ENCODE measurements at places on chromosomes 6 and 20.

DNA sequence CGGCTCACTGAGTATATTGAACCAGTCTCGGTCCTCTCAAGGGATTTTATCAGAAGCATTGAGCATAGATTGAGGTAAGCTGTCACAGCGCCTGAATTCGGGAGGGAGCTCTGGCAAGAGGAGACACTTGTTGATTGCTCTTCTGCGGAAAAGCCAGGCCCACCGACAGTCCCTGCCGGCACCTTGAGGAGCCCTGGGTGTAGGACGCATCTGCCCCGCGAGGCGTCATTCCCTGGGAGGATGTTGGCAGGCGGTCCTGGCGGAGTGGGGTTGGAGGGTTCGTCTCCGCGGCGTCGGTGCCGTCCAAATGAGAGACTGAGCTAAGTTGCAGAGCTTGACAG, 843 bp downstream of the FBXO9 start:
- peak; percentile 22 for DNase-seq

DNA sequence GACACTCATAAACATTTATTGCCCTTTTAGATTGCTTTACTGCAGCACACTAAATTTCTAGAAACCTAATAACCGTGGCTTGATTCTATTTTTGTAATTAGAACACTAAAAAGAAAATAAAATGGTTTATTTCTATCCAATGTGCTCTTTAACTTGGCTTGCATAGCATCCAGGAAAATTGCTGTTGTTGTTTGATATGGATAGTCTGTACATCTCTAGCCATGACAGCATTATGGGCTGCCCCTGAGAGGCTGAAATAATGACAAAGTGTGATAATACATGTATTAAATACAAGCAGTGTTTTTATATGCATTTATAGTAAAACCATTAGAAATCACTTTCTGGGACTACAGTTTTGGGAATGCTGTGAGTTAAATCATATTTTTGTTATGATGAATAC, 472.5 kb downstream of the EPM2A start:
- no peak for DNase-seq

- no peak for DNase-seq
Measured at GRCh38 chr20:16243470-16243869, 329.8 kb downstream of the KIF16B start.

GRCh38 chr6:133393891-133394290, 152.7 kb downstream of the EYA4 start:
- no peak for DNase-seq

GRCh38 chr20:956330-956951, 40.3 kb upstream of the ANGPT4 start:
- peak; percentile 61 for DNase-seq

GRCh38 chr6:37535759-37536490, 36.2 kb upstream of the CCDC167 start:
- peak; percentile 16 for DNase-seq

GRCh38 chr6:158786645-158787304, 32.4 kb downstream of the EZR start:
- DNase-seq: no peak

DNA sequence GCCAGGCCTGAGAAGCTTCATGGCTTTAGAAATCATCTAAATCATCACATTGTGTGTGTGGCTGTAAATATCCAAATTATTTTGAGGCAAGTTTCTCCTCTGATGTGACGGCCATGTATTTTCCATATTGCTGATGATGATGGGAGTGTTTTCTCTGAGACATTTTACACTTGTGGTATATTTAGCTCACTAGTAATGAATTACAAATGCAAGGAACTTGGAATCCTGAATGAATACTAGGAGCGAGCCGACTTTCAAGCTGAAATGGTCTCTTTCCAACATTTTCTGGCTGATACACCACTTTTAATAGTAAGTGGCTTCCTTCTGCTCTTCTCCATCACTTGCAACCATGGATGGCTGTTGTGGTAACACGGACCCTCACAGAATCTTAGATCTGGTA, 41.3 kb downstream of the UTRN start:
- DNase-seq: no peak

- DNase-seq: no peak
Measured at GRCh38 chr6:129920103-129920798, 59.1 kb upstream of the TMEM244 start.

DNA sequence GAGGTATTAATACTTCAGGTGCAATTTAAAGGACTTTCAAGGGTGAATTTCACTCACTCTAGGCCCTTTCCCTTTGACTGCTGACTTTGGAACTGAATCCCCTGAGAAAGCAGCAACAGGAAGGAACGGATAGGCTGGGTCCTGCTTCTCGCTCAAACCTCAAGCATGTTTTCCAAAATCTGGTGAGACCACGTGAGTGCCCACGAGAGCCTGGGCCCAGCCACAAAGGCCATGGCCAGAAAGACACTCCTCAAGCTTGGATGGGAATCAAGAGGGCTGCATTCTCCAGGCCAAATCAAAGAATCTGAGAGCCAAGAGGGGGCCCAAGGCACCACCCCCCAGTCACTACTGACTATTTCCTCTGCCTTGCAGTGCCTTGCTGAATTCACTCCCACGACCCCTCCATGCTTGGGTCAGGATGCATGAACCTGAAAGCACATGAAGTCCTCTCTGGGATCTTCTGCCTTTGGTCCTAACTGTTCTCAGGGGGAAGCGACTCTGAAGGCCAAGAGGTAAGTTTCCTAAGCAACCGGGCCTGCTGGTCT, 146.1 kb downstream of the NFATC2 start:
- no peak for DNase-seq

- DNase-seq: no peak
Measured at GRCh38 chr6:108107102-108107501, 32.6 kb upstream of the OSTM1 start.

DNA sequence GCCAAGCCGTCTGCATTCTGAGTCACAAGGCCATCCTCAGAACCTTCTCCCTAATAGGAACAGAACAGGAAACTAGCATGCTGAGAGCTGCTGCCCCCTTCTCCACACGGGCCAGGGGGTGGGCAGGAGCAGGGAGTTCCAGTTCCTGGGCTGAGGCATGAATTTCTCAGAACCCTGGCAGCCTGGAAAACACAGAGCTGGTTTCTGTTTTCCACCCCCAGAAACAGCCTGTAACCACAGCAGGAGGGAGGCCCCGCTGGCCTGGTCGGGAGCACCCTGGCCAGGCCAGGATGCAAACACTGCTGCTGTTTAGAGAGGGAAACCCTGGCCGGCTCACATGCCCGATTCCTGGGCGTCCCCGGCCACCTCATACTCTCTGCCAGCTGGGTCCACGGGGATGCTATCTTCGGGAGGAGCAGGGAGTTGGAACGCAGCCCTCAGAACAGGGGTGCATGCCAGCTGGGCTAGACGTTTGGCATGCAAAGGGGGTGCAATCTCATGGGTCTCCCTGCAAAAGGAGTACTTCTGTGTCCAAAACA, 130.1 kb downstream of the NFATC2 start:
- DNase-seq: no peak

DNA sequence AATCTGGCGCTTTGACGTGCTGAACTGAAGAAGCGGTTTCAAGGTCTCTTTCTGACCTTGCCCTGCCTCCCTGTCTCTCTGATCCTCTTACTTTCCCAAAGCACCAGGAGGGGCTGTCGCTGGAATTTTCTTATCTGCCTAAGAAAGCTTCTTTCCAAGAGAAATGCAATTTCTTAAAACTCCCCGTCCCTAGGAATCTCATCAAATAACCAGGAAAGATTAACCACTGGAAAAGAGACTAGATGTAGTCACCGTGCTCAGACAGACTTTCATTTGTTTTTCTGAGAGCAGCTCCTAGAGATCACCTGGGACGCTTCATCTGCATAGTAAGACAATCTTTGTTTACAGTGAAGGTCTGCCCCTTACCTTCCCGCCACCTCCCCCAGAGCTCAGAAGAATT, 38.6 kb downstream of the PDYN start:
- DNase-seq: no peak

DNA sequence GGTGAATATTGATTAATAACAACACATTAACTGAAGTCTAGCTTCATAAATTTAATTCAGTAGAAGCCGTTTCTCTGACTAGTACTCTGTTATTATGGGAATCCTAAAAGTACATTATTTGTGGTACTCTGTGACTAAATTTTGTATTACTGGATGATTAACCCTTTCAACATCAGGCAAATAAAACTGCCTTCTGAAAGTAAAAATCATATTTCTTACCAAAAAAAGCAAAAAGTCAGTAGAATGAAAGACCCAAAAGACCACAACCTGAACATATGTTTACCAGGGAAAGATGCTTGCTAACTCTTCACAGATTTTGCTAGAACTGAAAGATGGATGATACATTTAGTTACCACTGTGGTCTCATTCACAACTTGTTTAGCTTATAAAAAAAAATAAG, 73.2 kb downstream of the AHI1 start:
- no peak for DNase-seq

GRCh38 chr6:39388606-39389483, 66.3 kb upstream of the KCNK16 start:
- DNase-seq: no peak

- DNase-seq: no peak
Measured at GRCh38 chr6:25038999-25039398, 103.2 kb upstream of the RIPOR2 start.

DNA sequence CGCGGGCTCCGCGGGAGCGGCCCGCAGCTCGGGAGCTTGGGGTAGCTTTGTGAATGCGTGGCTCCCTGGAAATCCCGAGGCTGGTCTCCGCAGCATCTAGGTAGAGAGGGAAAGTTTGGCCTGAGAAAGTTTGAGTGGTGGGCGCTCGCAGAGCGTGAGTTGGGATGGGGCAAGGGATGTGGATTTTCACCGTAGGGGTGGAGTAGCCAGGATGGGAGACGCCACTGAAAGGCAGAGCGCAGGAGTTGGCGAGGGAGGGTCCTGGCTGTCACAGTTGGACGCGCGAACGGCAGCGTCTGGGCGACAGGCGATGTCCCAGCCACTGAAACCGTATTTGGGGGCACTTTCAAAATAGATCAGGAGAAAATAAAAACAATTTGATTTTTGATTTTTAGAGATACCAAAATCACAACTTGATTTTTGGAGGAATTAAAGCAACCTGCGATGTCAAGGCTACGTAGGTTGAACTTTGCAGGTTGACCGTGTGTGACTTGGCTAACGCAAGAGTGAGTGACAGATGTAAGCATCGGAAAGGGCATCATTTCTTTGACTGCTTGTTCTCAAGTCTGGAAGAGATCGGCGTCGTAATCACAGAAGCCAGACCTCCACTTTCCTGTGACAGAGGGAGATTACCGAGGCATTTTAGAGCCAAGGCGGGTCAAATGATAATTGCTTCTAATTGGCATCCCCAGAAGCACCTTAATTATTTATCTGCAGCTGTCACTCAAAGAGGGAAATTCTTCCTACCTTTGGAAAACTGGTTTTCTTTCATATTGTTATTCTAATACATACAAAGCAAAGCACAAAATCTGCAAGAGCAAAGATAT, 646 bp downstream of the HEY2 start:
- no peak for DNase-seq

DNA sequence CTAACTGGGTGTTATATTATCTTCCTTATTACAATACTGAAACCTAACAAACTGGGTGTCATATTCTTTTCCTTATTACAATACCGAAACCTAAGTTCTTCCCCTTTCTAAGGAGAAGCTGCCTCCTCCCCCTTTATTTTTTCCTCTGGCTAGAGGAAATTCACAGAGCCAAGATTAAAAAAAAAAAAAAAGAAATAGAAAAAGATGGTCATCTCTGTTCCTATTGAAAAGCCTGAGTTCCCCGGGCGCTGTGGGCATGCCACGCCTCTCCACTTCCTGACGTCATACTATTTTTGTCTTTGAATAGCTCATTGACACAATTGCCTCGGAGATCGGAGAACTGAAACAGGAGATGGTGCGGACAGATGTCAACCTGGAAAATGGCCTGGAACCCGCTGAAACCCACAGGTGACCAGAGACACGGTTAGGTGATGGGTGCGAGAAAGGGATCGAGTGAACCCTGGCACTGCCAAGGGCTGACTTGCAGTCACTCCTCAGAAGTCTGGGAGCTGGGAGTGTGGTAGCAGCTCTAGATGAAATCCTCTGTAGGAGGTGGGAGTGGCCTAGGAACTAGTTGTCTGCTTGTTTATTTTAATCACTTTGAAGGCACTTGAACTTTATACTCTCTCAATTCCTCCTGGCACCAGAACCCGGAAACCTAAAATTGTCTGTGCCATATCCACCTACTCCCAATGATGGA, 82.2 kb upstream of the NAA20 start:
- no peak for DNase-seq

GRCh38 chr6:85551264-85551663, 42.4 kb downstream of the SNX14 start:
- DNase-seq: no peak

- no peak for DNase-seq
Measured at GRCh38 chr20:62733891-62734290, 25.3 kb downstream of the NTSR1 start.

- DNase-seq: no peak
Measured at GRCh38 chr20:62742550-62742949, 33.9 kb downstream of the NTSR1 start.

DNA sequence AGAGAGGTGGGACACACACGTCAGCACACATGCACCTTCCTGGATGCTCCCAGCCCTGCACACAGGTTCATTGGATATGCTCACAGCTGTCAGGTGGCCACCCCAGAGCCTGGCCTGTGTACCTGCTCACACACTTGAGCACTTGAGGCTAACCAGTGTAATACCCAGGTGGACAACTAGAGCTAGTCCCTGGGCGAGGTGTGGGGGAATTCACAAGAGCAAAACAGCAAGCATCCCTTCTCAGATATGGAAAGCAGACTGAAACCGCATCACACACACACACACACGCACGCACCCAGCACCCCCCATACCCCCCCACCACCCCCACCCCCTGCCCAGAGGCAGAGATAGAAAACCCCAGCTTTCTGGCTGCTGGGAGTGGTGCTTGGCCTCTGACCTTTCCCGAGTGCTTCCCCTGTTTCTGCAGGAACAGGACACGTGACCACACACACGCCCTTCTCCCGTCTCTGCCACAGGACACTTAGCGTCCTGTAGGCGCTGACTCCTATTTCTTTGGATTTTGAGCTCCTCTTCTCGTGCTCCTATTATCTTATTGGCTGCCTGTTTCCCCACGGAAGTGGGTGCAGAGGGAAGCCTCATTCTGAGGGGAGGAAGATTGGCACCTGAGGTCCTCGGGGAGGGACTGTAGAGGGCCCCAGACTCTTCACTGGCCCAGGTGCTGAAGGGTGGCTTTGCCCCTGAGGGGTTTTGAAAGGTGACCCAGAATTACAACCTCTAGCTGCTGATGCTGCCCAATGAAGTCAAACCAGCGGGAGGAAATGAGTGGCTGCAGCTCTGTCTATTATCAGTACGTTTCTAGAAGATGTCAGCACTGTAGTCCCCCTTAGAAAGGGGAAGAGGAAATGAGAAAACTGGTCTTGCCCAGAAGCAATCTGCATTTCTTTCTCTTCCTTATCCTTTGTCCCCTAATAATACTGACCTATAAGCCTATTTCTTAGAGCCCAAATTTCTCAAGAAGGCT, 65.8 kb downstream of the SYTL3 start:
- DNase-seq: no peak

- no peak for DNase-seq
Measured at GRCh38 chr6:146916435-146917025, 287.7 kb upstream of the STXBP5 start.

GRCh38 chr20:49372095-49372734, 94.4 kb upstream of the ZNFX1 start:
- no peak for DNase-seq

GRCh38 chr6:67606906-67607828, 1027.9 kb upstream of the ADGRB3 start:
- no peak for DNase-seq

GRCh38 chr6:144746902-144747469, 461.9 kb downstream of the UTRN start:
- DNase-seq: no peak

All from stimulated activated CD8-positive, alpha-beta memory T cell treated with anti-CD3 and anti-CD28 coated beads, Interleukin-4, amount 100 ng/mL, for 24 hours (primary cell).